ENCODE measurements at places on chromosomes 6 and 20.

GRCh38 chr6:56527934-56528333 is 114.8 kb downstream of the DST start:
- DNase-seq, result no peak

- no peak for DNase-seq
Observed at GRCh38 chr20:32116079-32116521, 6.6 kb downstream of the TM9SF4 start.

GRCh38 chr20:3420211-3420707 is 12.8 kb upstream of the DNAAF9 start:
- peak; percentile 20 for DNase-seq

GRCh38 chr20:6122873-6123648 is at the start of gene FERMT1:
Gene FERMT1, minus strand, starts transcription at chr20:6123030. Its CDS starts 3,476 bp downstream, at chr20:6119554.
- peak; percentile 85 for DNase-seq

DNA sequence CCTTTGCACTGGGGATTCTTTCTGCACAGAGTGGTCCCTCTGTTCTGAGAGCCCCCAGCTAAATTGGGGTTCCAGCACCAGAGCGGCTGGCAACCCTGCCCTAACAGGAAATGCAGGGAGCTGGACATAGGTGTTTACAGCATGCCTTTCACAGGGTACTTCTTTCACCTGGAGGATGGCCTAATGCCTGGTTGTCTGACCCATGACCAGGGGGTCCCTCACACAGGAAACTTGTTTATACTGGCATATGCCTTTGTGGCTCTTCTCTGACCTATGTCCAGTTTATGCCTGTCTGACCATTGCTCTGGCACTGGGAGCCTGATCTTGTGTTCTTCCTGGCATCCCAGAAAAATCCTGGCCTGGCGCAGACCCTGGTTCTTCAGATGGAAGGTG is 66.1 kb downstream of the AFG1L start:
- DNase-seq, result no peak

DNA sequence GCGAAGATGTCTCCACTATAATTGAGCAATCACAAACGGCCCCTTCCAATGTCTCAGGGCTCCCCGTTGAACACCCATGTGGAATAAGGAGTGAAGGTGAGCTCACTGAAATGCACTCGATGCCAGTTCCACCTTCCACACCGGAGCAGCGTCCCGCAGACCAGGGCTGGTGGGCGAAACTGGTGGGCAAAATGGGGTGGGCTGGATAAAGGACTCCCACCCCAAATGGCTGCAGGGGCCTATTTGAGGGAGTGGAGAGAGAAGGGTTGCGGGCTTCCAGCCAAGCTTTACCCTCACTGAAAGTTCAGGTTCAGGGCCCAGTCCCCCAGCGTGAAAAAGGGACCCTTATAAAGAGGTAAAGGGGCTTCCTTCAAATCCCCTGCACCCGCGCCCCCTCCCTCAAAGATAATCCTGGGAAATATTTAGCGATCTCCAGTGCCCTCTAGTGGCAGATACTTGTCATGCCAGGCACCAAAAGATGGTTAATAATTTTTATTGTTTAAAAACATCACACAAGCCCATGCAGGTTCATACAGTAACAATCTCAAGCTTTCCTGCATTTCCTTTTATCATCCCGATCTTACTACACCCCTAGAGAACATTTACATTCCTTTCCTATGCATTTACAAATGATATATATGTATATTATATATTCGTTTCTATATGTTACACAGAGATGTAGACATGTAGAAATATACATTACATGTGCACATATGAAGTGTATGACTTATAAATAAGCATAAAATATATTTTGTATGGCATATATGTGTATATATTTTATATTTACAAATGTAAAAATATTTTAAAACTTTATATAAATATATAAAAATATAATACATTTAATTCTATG is 58.2 kb upstream of the NKX2-2 start:
- no peak for DNase-seq

- no peak for DNase-seq
Observed at GRCh38 chr6:130240232-130240631, 17.5 kb upstream of the SAMD3 start.

GRCh38 chr6:44298055-44298803 is 14.9 kb downstream of the AARS2 start:
- DNase-seq, result no peak

GRCh38 chr6:162491637-162492036 is 235.9 kb downstream of the PRKN start:
- no peak for DNase-seq

- peak; percentile 64 for DNase-seq
Observed at GRCh38 chr6:147154454-147154853, 49.8 kb upstream of the STXBP5 start.

DNA sequence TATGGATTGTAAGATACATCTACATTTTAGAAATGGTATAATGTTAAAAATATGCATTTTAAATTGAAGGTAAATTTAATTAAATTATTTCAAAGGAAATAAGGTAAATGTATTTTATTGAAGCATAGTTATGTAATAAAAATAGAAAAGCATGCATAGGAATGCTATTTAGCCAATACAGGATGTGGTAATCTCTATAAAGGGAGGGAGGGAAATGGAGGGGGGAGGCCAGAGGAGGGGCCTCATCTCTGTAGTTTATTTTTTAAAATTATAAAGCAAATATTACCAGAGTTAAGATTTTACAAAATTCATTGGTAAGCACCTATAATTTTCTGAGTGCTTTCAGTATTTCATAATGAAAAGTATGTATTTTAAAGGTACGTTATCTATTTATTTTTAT is 27.2 kb downstream of the SLC16A10 start:
- no peak for DNase-seq

GRCh38 chr6:134835993-134836392 is 113.9 kb downstream of the ALDH8A1 start:
- no peak for DNase-seq

DNA sequence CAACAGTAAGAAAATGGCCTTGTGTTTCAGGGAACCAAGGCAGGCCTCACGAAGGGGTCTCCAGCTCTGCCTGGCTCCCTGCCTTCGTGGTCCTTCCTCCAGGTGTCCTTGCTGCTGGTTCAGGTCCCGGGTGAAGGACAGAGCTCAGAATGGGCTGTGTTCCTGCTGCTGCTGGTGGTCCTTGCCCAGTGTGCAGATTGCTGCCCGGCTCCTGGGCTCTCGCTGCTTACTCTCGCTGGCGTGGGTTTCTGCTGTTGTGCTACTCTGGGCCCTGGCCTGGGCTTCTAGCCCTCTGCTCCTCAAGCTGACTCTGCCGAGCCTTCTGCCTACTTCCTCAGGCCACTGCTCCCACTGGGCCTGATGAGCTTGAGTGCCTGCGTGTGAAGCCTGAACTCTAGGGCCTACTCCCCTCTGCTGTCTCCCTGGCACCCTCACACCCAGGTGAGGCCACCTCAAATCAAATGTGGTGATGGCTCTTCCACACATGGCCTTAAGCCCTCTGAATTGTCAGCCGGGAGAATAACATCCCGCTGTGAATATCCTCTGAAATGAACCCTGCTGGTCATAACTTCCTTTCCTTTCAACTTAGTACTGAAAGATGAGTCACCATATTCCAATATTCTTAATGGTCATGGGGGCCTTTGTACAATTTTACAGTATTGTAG is 171.6 kb downstream of the FOXC1 start:
- DNase-seq, result no peak

DNA sequence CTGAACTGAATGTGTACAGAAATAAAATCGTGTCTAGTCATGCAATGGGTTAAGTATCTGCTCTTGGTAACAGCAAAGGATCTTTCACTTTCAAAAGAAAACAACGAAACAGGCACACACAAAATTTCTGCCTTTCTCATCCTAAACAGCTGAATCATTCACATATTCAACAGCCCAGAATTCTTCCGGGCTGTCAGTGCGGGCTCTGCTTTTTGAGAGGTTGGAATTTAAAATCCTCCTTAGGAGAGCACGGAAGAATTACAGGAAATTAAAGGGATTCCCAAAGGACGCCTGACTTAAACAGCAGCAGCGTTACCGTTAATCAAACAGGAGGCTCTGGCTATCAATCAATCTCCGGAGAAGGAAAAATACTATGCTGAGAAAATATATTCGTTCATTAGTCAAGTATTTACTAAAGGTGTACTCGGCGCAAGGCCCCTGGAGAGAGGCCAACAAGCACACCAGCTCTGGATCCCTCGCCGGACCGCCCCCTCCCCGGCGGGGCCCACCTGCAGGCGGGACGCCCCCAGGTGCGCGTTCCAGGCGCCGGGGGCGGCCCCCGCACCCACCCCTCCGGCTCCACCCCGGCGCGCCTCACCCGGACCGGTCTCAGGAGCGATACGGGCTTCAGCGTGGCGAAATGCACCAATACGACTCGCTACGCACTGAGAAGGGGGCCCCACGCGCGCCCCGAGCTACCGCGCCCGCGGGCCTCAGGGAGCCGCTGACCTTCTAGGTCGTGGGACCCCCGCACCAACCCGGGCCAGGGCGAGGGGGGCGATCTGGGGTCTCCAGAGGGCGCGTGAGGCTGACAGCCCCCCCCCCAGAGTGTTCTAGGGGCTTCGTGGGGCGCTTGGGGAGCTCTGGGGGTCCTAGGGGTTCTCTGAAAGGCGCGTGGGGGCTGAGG is 1.0 kb downstream of the NAPB start:
- DNase-seq, result peak; percentile 21

DNA sequence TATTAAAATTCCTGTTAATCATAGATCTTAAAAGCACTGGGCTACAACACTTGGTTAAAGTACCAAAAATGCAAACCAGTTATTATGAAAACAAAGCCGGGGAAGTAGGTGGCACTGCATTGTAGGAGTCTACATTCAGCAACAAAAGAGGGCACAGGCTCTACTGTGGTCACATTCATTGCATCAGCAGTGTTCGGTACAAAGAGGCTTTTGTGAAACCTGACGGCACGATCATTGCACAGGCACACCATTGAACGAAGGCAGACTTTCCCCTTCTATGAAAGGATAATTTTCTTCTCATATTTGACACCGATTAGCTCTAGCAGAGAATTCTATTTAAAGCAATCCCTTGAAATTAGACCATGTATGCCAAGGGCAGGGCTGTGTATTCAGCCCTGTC is 44.6 kb upstream of the AGPAT4 start:
- DNase-seq, result no peak

DNA sequence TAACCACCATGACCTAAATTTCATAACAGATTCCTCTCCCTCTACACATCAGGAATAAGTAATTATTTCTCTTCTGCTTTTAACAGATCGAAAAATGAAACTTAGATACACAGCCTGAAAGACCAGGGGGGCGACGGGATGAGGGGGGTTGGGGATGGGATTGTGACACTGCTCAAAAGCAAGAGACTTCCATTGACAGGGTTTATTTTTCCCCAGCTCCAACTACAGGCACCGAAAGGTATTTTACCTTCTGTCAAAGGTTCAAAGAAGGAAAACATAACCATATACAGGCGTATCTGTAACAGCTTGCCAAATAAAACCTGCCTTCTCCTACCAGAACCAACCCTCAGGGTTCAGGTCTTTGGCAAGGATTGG is 1.3 kb downstream of the EPHA7 start:
- no peak for DNase-seq

DNA sequence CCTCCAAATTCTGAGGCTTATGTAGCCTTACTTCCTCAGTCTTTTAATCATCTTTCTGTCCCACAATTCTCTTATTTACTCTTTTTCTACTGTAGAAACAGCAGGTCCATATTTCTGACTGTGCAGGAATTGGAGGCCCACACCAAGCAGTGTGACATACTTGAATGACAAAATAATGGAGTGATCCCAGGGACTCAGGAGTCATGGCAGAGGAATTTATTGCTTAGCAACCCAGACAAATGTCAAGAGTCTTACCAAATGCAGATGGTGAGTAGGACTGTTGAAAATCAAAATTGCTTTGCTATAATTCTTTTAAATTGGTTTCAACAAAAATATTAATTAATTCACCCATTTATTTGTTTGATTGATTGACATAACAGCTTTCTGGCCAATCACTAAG is 59.9 kb downstream of the HTR1B start:
- no peak for DNase-seq

- DNase-seq, result no peak
Observed at GRCh38 chr20:43977962-43978361, 63.3 kb downstream of the TOX2 start.

- no peak for DNase-seq
Observed at GRCh38 chr6:159979136-159979874, 10.4 kb downstream of the IGF2R start.

DNA sequence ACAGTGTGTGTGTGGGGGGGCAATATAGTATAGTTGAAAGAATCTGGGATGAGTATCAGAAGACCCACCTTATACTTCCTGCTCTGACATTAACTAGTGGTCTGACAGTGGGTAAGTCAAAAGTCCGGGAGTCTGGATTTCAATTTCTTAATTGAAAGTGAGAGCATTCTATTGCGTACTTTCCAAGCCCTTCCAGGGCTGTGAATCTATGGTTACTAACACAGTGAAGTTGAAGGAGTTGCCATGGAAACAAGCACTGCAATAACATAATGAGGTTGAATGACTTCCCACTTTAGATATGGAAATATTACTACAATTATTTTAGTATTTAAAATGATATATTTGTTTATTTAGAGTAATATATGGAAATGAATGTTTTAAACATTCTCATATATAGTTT is 80.2 kb downstream of the MLIP start:
- no peak for DNase-seq

DNA sequence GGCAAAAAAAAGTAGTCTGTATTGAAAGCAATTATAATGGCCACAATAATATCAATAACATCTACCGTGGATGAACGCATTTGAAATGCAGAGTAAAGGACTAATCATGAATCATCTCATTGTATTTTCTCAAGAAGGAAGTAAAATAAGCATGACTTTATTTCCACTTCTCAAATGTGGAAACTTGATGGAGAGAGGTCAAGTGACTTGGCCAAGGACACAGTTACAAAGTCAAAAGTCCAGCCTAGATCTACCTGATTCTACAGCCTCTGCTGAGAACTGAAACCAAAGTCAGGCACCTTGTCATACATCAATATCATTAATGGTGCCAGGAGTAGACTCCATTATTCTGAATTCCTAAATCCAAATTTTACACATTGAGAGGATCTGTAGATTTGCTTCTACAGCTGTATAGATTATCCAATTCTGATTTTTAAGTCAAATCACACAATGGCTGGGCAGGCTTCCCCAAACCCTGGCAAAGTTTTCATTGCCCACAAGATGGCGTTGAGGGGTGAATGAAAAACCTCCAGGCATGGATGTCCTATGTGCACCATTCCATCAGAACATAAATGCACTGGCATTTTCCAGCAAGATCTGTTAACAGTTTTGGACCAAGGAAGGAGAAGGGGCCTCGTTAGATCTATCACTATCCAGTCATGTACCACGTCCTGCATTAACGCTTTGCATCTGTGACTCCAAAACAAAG is 423.1 kb downstream of the MAFB start:
- DNase-seq, result no peak

DNA sequence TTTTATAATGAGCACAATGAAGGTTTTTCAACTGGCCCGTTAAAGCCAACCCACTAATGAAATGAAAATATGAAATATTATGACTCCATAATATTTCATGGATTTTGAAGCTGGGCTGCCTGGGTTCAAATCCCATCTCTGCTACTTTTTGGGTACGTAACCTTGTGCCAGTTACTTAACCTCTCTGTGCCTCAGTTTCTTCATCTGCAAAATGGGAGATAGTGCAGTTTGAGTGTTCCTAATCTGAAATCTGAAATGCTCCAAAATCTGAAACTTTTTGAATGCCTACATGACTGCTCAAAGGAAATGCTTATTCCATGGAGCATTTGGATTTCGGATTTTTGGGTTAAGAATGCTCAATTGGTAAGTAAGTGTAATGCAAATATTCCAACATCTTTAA is 29.5 kb downstream of the PTPRA start:
- no peak for DNase-seq

Measured in LoVo (cell line).